ENCODE measurements at places on chromosomes 2 and 18. TPM values are rescaled to one million over a fixed set of nuclear protein-coding genes. Genes with fewer than 3 reads are reported as not detected.

The HOXD12 gene
- not detected for polyA plus RNA-seq

The OSBPL6 gene
- 1.4 TPM for polyA plus RNA-seq

The UGT1A5 gene
- polyA plus RNA-seq, result not detected

The DLX1 gene
- 0.15 TPM for polyA plus RNA-seq

The SCN2A gene
- 0.19 TPM for polyA plus RNA-seq

The TAF4B gene
- polyA plus RNA-seq, result 0.94 TPM

The STPG4 gene
- not detected for polyA plus RNA-seq

Data from pancreas (tissue), 10 donors.